Erythroblast (primary cell): ENCODE measurements at places on chromosomes 6 and 20.

GRCh38 chr6:41976794-41977484 lies 35.3 kb upstream of the CCND3 start:
- no peak for DNase-seq

DNA sequence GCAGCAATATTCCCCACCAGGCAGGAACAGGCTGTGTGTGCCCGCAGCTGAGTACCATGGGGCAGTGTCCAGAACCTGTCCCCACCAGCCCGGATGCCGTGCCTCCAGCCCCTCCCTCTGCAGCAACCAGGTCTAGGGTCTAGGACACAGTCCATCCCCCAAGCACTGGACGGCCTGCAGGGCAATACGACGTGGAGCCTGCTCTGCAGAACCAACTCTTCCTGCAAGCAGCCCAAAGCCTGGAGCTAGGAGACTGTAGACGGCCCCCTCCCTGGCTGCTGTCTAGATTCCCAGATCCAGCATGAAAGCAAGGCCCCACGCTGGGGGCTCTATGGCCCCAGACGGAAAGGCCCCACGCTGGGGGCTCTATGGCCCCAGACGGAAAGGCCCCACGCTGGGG lies 128.2 kb upstream of the AFDN start:
- DNase-seq: no peak

DNA sequence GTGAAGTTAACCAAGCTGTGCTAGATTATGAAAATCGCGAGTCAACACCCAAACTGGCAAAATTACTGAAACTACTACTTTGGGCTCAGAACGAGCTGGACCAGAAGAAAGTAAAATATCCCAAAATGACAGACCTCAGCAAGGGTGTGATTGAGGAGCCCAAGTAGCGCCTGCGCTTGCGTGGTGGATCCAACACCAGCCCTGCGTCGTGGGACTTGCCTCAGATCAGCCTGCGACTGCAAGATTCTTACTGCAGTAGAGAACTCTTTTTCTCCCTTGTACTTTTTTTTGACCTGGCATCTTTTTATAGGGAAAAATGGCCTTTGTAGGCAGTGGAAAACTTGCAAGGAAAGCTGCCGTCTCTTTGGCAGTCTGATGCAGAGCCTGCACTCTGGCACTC lies 6.8 kb downstream of the GID8 start:
- DNase-seq: no peak

- peak; percentile 70 for DNase-seq
Observed at GRCh38 chr20:956330-956951, 40.3 kb upstream of the ANGPT4 start.
